NCI-H1436 treated with DMSO at 0.1 percent for 48 hours (cell line): ENCODE measurements at places on chromosomes 6 and 20.

DNA sequence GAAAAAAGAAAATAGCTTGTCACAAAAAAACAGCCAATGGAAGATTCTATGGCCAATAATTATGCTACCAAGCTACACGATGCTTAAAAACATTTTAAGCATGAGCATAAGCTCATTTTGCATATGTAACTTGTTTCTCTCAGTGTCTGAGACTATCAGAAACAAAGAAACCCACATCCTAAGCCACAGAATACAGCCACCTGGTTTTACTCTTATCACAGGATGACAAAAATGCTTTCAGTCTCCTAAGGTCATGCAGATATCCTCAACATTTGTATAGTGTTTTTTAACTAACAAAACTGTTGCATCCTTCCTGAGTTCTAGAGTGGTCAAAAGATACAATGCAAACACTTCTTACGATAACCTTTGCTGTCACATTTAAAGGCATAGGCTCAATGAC, 172.1 kb upstream of the RUNX2 start:
- DNase-seq, result no peak

GRCh38 chr6:143040018-143040417, 20.7 kb upstream of the AIG1 start:
- no peak for DNase-seq

DNA sequence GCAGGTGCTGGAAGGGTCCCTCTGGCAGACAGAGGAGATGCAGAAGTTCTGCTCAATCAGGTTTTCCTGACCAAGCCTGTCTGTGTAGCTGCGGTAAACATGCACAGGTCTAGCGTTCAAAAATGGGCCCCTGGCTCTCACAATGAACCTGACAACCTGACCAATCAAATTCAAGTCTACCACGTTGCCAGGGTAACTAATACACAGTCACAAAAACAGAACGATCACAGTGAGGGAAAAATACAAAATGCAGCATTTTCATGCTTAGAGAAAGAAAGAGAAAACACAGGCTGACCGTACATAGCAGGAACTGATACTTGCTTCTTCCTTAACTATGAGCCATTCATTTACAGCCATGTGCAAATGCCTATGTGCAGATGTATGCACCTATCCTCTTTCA, 353.1 kb upstream of the TSHZ2 start:
- no peak for DNase-seq

GRCh38 chr20:41221614-41222218, 84.4 kb downstream of the PLCG1 start:
- DNase-seq, result no peak

DNA sequence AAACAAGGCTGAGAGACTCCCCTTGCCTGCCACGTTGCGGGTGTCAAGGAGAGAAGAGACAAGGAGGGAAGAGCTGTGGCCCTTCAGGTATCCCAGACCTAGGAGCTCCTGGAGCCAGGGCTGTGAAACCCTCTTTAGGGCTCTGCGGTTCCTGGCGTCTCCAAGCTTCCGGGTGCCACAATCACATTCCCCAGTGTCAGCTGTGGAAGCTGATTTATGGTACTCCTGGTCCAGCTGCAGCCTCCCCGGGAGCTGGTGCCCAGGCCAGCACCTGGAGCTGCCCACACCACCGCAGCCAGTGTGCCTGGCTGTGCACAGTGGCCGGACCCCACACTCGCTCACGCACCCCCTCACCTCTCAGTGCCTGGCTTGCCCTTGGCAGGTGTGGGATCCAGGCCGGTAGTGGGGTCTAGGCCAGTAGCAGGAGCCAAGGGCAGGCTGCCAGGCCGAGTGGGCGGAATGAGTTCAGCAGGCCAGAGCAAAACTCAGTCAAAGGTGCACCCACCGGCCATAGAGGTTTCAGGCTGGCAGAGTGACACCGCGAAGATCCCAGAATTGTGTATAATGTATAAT, 58.9 kb upstream of the L3MBTL3 start:
- no peak for DNase-seq

DNA sequence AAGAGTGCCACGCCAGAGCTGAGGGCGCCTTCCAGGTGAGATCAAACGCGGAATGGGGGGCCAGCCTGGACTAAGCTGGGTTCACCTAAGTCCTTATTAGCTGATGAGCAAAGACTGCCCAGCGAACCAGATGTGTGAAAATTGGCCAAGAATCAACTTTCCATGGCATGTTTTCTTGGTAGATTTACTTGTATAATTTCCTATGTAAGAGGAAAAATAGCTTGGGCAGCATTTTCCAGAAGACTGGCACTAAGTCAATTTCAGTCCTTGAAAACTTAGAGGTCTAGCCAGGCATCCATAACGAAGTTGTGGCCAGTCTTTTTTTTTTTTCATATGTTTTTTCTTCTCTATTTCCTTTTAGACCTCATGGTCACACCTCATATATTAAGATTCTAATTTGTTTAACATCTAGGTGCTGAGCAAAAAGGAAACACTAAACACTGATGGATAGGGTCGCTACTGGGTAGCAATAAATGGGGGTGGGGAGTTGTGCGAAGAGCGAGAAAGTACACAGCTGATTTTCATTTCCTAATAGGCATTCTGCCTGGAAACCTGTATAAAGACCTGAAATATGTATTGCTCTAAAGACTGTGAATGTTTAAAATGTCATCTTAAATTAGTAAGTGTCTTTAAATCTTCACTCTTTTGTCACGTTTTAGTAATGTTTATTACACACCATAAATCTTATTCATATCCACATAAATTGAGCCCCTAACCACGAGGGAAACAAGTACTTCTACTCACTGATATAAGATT, 188.8 kb downstream of the CD83 start:
- DNase-seq, result no peak

- no peak for DNase-seq
Observed at GRCh38 chr20:21395666-21396598, 1.4 kb downstream of the NKX2-4 start.

DNA sequence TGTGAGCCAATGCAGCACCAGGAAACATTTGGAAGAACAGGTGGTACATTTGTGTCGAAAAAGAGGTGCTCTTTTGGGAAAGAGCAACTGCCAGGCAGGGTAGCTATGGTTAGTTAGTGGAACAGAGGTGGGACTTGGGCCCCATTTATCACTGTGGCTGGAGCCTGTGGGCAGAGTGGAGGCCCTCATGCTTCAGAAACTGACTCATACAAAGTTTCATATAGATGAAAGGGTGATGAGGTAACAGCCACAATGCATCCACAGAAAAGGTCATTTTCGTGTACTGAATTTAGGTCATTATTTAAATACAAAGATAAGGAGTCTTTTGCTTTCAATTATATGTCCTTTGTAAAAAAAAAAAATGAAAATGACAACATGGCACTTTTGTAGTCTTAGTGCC, 76.4 kb upstream of the HS3ST5 start:
- no peak for DNase-seq

- no peak for DNase-seq
Observed at GRCh38 chr6:157468054-157468453, 87.1 kb downstream of the ZDHHC14 start.

DNA sequence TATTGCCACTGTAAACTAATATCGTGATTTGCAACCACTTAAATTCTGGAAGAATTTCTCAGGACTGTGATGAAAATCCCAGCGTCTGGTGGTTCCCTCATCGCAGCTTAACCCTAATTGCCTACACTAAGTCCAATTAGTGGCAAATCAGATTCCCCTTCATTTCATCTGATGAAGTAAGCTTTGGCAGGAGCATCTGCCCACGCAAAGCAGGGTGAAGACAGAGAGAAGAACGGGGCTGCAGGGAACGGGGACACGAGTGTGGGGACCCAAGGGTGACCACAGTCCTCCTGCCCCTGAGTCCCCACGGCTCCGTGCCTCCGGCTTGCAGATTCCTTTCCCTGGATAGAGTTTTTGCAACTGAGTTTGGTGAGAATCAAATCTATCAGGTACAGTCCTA, 159.5 kb downstream of the LY86 start:
- no peak for DNase-seq

DNA sequence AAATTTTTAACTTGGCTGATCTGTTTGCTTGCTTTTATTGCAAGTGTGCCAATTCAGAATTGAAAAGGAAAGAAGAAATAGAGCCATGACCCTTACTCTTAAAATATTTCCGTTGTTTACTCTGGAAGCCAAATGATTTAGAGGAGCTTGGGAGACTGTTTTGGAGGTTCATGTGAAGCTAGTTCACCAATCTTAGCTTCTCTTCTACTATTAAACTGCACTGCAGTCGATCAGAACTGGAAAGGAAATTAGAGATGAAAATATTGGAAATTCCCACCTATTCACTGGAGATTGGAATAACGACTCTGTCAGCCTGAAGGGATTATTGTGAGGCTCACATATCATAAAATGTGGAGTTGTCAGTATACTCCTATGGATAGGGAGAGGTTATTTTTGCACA, 81.8 kb downstream of the MLIP start:
- no peak for DNase-seq

GRCh38 chr20:57499676-57500075, 25.3 kb downstream of the CTCFL start:
- DNase-seq, result no peak

DNA sequence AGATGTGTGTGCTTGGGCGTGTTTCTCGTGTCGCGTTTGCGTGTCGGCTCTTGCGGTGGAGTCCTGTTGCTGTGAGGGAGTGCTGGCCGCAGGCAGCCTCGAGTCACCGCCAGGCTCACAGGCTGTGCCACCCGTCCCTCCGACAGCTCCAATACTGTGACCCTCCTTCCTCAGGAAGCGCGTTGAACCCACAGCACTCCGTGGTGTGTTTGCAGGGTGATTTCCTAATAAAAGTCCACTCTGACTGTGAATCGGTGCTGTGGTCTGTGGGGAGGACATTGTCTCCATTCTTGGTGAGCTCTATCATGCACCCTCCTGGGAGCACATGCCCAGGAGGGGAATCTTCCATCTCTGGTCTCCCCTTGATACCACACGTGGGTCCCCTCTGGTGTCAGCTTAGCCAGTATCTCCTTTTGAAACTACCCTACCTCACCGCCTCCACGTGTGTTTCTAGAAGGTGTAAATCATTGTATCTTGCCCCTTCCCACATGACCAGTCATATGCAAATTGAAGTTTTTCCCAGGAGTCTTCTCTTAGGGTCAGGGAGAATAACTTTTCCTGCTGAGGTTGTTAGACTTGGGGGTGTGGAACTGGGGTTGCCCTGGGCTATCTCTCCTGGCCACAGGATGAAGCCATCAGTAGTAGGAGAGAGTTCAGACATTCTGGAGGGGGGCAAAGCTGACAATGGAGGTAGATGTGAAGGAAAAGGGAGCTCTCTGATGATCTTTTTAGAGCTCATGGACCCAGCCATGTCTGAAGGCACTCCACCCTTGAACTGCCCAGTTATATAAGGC, 13.3 kb upstream of the PCMTD2 start:
- DNase-seq, result no peak

DNA sequence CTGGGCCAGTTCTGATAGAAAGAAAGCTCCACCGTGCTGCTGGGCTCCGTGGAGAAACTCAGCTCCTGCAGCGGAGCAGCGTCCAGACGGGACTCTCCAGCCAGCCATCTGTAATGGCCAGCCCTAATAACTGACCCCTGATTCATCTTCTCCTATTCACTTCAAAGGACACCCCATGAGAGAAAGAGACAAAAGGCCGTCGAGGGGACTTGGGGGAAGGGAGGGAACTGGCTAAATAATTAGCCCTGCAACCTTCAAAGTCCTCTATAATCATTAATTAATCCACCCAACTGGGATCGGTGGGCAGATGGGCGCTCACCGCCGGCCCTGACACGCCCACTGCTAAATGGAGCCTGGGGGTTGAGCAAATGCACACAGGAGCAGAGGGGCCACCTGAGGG, 512.4 kb downstream of the CD83 start:
- DNase-seq, result no peak

- DNase-seq, result no peak
Observed at GRCh38 chr6:33874136-33874760, 70.4 kb upstream of the MLN start.

DNA sequence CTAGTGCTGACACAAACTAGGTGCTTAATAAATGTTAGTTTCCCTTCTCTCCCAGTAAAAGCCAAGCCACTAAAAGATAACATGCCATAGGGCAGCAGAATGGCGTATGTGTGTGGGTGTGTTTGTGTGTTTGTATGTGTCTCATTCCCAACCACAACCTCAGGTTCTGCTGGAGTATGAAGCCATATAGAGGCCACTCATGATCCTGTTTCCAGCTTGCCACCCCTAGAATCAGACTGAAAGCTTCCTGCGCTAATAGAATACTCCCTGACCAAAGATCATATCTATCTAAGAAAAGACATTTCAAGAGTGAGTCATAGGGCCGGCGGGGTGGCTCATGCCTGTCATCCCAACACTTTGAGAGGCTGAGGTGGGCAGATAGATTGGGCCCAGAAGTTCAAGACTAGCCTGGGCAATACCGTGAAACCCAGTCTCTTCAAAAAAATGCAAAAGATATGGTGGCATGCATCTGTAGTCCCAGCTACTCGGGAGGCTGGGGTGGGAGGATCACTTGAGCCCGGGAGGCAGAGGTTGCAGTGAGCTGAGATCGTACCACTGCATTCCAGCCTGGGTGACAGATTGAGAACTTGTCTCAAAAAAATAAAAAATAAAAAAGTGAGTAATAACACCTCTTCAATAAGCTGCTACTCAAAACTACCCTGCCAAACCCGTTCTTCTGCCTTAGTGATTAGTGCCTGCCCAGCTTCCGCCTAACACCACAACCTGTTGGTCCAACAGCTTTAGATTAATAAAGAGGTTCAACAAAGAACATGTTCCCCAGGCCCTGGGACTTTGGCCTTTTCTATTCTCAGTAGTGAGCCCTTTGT, 11.8 kb upstream of the SNRPC start:
- no peak for DNase-seq

- no peak for DNase-seq
Observed at GRCh38 chr20:51163996-51164600, 141.2 kb upstream of the KCNG1 start.

- DNase-seq, result no peak
Observed at GRCh38 chr6:157070403-157071107, 252.8 kb downstream of the TMEM242 start.

GRCh38 chr20:52346797-52347196, 155.2 kb upstream of the ZFP64 start:
- DNase-seq, result no peak

- no peak for DNase-seq
Observed at GRCh38 chr6:159788276-159788675, 1.1 kb downstream of the TCP1 start.

DNA sequence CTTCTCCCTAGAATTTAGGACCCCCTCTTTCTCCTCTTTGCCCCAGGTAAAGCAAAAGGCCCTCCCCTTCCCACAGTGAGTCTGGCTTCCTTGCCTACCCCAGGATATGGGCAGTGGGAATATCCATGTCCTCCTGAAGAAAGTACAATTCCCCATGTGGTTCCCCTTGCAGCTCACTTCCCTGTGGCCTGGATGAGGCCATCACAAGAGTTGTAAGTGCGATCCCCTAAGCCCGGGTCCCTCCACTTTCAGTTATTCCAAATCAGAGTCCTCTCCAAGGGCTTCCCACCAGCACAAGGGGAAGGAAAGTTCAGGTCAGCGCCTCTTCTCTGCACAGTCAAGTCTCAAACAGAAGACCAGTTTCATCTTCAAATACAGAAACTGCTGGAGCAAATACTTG, 10.2 kb upstream of the PTPN1 start:
- no peak for DNase-seq

DNA sequence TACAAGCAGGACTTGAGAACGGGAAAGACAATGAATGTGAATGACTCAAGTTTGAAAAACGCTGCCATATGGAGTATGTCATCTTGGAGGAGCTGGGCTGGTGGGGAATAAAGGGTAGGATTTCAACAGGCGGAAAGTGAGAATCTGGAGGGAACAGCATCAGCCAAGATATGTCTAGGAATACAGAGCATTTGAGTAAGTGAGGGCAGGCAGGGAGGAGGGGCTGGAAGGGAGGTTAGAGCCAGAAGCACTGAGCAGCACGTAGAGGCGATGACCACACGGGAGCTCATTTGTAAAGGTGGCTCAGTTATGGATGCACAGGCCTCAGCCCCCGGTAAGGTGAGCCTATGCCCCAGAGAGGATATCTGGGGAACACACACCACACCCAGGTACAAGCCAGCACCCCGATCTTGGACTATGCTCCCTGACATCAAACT, 115.1 kb downstream of the ZMYND8 start:
- no peak for DNase-seq
